Activated CD8-positive, alpha-beta memory T cell treated with anti-CD3 and anti-CD28 coated beads for 1 hour (primary cell): ENCODE measurements at places on chromosomes 5 and 9.

DNA sequence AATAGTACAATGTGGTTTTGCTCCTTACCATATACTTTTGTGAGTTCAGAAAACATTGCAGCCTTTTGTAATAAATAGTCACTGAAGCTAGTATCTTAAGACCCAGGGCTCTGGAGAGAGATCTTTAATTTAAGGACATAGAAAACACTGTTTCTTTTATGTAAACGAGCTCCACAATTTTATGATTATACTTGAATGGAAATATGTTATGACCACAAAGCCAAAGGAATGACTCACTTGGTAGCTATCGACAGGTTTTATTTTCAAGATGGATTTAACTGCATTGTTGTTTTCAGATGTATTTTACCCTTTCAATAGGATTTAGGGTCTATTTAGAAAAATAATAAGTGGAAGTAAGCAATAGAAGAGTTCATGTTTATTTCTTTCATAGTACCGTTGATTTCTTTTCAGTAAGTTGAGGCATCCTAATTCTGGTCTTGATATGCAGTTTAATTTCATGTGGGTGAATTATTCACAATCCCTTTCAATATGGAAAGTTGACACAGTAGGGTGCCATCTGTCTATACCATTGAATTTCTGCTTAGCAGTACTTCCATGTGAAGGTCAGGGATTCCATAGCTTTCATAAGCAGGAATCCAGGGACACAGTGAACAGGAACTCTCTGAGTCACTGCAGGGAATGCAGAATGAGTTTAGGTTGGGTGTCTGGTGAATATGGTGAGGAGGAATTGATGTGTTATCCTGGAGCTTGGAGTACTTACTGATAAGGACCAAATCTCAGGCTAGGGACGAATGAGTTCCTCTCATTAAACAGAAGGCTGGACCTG is 157.6 kb downstream of the CD180 start:
- no peak for DNase-seq

DNA sequence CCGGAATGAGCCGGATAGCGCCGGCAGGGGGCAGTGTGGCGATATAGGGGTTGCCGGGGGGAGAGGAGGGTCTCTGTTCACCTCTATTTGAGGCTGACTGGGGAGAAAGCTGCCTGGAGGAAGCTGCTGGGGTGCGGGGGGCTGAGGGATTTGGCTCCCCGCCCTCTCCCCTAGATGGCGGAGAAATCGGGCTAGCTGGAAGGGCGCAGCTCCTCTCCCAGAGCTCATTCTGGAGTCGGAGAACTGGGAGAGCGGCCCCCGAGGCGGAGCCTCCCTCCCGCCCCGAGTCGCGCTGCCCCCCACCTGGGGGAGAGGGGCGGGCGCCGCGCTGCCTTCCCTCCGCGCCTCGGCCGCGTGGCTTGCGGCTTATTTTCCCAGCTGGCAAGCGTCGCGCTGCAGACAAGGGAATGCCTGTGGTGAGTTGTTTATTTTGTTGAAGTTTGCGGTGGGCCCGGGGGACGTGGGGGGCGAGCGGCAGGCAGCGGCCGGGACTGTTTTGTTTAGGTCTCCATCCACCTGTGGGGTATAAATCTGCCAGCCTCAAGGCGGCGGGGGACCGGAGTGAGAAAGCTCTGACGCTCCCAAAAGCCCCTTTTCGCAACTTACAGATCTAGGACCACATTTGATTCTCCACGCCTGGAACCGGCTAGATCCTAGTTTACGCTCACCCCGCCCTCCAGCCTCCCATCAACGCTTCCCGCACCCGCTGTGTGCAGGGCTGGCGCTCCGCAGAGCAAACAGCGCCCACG is 4.1 kb upstream of the RGMB start:
- peak; percentile 14 for DNase-seq

- no peak for DNase-seq
Measured at GRCh38 chr5:172502969-172503368, 48.6 kb upstream of the SH3PXD2B start.

DNA sequence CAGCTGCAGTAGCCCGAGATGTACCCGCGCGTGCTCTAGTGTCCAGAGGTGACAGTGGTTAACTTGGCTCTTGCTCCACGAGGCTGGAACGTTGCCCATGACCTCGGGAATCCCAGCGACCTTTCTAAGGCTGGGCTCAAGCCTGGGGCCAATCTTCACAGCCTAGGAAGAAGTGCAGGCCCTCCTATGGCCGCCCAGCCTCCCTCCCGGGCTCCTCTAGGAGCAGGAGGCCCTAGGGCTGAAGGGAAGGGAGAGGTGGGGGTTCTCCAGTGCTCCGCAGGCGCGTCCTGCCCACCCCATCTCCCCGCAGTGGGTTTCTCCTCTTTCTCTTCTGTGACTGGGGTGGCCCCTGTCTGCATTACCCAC is 13.3 kb downstream of the NR2F1 start:
- DNase-seq, result no peak

- DNase-seq, result no peak
Measured at GRCh38 chr9:91557327-91557726, 133.7 kb upstream of the NFIL3 start.
